ENCODE measurements at places on chromosomes 2 and 18.

GRCh38 chr2:238667639-238668038, 180.2 kb upstream of the TWIST2 start:
- DNase-seq, result no peak

DNA sequence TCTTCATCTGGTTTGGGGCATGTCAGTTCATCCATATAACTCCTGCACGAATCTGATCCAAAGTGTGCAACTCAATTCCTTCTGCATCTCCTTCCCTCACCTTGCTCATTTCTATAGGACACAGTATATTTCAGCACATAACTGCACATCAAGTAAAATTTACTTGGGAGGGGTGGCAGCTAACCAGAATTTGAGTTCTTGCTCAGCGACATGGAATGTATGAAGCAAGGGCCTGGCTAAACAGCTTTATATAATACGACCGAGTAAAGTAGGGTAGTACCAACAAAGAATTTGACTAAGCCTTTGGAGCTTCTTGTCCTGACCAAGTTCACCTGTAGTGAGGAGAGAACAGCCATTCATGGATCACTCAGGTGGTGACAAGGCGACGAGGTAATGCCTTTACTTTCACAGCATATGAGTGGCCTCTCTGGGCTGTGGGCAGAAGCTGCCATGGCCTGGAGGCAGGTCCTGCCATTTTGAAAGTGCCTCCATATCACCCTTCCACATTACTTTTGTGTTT, 570.2 kb upstream of the TNP1 start:
- DNase-seq, result no peak

DNA sequence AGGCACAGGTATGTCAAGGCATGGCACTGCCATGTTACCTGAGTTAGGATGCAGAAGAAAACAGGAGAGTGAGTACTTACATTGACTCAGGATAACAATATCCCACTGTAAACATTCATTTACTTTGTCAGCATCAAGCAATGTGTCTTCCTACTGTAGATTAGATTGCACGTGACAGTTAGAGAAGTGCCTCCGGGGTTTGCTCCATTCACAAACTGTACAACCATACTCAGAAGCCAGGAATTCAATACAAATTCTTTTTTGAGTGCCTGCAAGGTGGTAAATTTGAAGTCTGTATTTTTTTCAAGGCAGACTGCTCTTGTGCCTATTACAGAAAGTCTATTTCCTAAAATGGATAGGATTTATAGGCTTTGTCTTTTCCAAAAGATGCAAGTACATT, 34.1 kb downstream of the CDCA7 start:
- DNase-seq, result no peak

DNA sequence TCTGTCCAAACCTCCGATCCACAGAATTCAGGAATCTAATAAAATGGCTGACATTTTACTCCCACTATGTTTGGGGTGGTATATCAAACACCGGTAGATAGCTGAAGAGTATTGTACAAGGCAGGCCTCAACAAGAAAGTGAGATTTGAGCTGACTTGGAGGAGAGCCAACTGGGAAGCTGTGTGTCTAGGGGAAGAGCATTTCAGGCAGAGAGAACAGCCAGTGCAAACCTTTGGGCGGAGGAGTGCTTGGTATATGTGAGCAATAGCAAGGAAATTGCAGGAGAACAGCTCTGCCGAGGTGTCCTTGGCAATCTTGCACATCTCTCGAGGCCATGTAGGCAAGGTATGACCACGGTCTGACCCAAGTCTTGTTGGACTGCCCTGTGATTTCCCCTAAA, 1.8 kb upstream of the MERTK start:
- no peak for DNase-seq

- DNase-seq, result no peak
These were observed 940.4 kb downstream of the ERBB4 start for GRCh38 chr2:211598238-211598637.

GRCh38 chr2:145771525-145771924, 1251.6 kb upstream of the ZEB2 start:
- DNase-seq, result no peak

DNA sequence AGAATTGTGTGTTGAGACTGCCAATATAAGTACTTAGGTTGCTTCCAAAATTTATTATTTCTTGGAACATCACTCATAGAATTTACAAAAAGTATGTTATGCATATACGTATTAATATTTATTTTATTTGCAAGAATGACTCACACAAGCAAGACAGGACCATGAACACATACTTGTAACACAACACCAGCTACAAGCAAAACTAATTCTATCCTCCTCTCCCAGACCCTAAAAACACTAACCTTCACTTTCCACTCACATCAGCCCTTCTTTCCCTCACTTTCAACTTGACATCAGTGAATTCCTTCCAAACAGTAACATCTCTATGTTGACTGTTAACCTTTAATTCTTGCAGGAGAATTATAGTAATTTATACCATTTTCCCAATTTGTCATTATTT, 24.3 kb downstream of the OSBPL1A start:
- no peak for DNase-seq

GRCh38 chr2:166513952-166514351, 19.9 kb upstream of the SCN7A start:
- no peak for DNase-seq

DNA sequence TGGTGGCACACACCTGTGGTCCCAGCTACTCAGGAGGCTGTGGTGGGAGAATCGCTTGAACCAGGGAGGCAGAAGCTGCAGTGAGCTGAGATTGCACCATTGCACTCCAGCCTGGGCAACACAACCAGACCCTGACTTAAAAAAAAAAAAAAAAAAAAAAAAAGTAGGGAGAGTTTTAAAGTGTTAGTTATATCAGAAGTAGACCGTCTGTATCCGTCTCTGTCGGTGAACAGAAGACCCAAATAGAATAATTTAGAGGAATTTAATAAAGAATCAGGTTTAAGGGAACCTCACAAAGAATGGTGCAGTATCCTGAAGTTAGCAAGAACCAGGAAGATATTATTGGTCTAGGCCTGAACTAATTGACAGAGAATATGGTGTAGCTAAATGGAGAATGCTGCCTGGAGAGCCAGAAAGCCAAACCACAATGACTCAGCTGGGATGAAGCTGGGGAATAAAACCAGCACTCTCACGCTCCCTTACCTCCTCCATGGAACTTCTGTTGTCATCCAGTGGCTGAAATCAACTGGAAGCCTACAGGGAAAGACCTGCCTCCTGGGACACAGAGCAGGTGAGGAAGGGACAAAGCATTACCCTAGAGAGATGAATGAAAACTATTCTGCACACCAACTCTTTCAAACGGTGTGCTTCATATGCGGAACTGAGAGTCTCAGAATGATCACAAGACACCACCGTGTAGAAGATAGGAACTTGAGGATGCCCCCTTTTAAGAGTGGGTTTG, 39.1 kb upstream of the PLEKHM3 start:
- DNase-seq, result no peak
